ENCODE measurements at places on chromosomes 11 and 22.

- DNase-seq, result no peak
Observed at GRCh38 chr11:94926698-94927237, 46.6 kb downstream of the CWC15 start.

DNA sequence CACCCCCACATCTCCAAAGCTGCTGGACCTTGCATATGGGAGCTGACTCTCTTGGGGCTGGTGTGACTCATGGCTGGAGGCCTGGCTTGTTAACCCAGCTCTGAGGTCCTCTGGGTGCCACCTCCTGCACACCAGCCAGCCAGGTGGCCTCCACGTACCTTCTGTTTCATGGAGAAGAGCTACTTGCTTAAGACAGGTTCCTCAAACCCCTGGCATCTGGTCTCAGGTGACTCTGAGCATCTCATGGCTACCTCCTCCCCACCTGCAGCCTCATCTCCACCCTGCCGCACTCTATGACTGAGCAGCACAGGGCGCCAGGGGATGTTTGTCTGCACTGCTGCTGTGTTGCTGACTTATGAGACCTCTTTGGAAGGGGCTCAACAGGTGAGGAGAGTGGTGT, 55.7 kb downstream of the BCR start:
- DNase-seq, result no peak

GRCh38 chr11:36051235-36052144, 107.6 kb downstream of the LDLRAD3 start:
- DNase-seq, result no peak

GRCh38 chr22:33022231-33022630, 36.0 kb downstream of the SYN3 start:
- DNase-seq, result no peak

- no peak for DNase-seq
Observed at GRCh38 chr22:42313804-42314581, 43.5 kb upstream of the TCF20 start.

GRCh38 chr11:76269247-76269646, 62.9 kb upstream of the WNT11 start:
- no peak for DNase-seq

DNA sequence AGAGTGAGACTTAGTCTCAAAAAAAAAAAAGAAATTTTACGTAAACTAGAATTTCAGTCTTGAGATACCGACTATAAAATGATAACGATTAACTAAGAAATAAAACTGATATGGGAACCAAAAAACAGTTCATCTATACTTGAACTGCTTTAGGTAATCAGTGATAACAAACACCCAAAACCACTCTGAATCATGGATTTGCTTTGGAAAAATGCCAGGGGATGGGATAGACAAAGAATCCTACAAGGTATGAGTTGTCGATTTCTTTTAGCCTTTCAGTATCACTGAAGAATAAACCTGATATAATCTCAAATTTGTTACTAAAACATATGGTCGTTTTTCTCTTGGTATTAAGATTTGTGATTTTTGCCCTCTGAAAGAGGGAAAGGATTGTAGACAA, 13.7 kb downstream of the CSTF3 start:
- no peak for DNase-seq

- DNase-seq, result no peak
Observed at GRCh38 chr11:106322106-106322505, 244.6 kb downstream of the AASDHPPT start.

GRCh38 chr11:77770629-77771028, 49.9 kb downstream of the RSF1 start:
- no peak for DNase-seq

DNA sequence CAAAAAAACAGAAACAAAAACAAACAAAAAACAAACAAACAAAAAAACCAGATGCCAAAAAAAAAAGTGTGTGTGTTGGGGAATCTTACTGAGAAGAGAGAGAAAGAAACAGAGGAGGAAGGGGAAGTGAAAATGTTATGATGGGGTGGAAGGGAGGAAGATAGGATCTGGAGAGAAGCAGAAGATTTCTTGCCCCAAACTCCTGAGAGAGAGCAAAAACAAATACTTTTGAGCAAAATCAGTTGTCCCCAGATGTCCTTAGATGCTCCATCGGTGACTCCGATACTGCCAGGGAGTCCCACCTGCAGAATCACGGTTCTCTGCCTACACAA, 19.9 kb upstream of the GRAMD1B start:
- DNase-seq, result no peak

DNA sequence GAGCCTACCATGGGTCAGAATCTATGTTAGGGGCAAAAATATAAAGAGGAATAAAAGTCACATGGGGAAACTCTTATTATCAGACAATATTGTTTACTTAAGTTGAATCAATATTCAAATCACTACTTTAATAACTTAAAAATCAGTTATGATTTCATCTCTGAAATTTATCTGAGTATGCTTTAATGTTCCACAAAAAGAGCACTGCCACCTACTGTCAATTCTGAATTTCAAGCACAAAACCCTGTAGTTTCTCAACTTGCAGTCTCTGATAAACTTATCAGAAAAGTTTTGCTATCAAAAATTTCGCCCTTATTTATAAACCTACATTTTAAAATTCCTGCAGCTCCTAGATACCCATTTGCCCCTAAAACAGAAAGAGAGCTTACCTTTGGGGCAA, 47.3 kb downstream of the RDX start:
- no peak for DNase-seq

- no peak for DNase-seq
Observed at GRCh38 chr22:23501261-23501619, 78.8 kb downstream of the IGLL1 start.

DNA sequence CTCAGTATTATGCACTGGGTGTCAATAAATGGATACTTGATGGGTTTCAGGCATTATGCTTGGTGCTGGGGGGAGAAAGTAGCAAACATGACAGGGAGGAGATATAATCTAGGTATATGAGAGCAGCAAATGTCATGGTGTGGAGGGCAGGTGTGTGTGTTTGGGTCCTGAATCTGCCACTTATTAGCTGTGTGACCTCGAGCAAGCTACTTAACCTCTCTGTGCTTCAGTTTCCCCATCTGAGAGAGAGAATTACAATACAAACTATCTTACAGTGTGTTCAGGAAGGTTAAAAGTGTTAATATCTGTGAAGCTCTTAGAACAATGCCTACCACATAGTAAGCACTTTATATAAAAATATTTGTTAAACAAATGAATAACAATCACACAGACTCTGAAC, 2.8 kb downstream of the SLC22A8 start:
- DNase-seq, result no peak

DNA sequence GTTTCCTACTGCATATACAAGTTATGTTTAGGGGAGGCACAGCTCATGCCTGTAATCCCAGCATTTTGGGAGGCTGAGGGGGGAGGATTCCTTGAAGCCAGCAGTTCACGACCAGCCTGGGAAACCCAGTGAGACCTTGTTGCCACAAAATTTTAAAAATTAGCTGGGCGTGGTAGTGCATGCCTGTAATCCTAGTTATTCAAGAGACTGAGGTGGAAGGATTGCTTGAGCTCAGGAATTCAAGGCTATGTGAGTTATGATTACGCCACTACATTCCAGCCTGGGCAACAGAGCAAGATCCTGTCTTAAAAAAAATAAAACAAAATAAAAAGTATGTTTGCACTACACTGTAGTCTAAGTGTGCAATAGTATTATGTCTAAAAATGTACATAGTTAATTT, 108.8 kb upstream of the TEAD1 start:
- DNase-seq, result no peak

DNA sequence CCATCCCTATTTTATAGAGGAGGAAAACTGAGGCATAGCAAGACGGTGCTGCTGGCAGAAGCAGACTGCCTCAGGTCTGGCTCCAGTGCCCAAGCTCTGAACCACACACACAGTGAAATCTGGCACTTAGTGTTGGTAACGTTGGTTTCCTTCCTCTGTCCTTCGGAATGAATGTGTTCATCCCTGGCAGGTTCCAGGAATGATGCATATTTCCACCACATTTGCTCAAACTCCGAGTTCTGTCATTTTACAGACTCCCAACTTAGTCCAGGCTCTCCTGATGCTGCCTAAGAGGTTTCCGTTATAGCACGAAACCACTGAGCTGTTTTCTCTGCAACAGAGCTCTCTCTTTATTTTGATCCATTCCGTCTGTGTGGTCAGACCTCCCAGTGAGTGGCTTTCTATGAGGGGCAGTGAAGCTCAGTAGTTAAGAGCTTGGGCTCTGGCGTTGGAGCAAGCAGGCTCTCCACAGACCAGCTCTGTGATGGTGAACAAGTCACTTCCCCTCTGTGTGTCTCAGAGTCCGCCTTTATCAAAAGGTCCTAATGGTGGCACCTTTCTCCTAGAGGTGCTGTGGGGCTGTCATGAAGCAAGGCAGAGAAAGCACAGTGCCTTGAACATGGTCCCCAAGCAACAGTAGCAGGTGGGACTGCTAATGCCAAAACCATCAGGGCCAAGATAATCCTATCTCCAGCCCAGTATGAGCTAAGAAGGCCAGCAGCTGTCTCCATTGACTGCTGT, 200.3 kb downstream of the MYO18B start:
- no peak for DNase-seq
